ENCODE measurements at places on chromosomes 16 and 17.

DNA sequence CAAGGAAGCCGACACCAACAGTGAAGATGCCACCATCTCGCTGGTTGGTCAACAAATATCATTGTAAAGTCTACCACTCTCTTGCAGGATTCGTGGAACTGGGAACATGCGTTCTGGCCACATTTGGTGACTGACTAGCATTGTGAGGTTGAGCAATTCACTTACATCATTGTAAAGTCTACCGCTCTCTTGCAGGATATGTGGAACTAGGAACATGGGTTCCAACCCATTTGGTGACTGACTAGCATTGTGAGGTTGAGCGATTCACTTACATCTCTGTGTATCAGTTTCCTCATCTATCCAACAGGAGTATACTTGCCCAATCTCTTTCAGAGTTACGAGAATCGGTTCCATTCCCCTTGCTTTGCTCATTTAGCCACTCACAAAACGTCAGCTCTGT, 42.6 kb upstream of the RPH3AL start:
- no peak for DNase-seq

DNA sequence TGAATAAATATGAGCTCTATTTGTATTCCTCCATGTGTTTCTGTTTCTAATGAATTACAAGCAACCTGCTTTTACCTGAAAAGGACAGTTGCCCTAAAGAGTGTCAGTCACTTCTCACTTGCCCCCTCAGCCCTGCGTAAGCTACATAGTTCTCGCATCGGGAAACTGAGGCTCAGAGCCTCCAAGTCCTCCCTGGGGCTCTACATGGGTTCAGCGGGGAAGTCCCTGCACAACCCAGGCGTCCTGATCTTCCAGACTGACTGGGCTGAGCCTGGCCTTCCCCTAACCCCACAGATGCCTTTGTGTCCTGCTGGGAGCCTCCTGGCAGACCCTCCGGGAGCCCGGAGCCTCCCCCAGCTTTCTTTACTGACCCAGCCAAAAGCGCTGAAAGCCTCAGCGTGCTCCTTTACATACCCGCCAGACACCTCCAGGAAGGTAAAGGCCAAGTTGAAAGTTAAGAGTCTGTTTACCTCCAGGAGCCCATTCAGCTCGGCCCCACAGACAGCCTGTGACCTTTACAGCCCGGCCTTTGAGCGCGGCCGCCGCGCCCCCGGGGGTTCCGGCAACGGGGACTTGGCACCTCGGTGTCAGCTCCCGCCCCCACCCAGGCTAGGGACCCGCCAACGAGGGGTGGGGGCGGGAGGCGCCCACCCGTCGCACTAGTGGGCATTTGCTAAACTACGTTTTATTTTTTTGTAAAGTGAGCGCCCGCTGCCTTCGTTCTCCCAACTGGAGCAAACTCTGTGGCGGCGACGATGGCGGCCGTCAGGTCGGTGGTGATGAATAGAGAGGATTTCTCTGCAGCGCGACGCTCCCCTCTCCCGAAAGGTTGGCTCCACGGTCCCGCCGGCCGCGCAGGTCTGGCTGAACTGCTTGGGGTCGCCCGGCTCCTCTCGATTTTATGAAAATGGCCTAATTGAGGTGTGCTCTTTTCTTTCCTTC, 4.4 kb upstream of the HOXB13 start:
- no peak for DNase-seq

GRCh38 chr17:48382989-48383388, 47.0 kb downstream of the SKAP1 start:
- no peak for DNase-seq

DNA sequence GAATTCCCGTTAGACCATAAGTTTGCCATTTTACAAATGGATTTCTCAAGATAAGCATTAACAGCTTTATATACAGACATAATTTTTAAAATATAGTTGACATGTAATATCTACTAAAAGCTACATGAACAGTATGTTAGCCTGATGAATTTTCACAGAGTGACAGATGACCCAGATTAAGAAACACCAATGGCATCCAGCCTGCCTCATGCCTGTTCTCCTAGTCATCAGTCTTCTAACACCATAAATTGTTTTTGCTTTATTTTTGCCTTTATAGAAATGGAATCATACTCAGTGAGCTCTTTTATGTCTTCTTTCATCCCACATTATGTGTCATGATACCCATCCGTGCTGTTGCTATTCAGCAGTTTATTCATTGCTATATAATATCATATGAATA, 80.0 kb downstream of the ATF7IP2 start:
- DNase-seq = no peak

GRCh38 chr16:81879625-81880024, 100.5 kb downstream of the PLCG2 start:
- no peak for DNase-seq

- DNase-seq = no peak
These were observed 19.4 kb downstream of the MYH10 start for GRCh38 chr17:8611137-8611536.

- no peak for DNase-seq
These were observed 3.4 kb downstream of the FAM222B start for GRCh38 chr17:28839221-28839620.

DNA sequence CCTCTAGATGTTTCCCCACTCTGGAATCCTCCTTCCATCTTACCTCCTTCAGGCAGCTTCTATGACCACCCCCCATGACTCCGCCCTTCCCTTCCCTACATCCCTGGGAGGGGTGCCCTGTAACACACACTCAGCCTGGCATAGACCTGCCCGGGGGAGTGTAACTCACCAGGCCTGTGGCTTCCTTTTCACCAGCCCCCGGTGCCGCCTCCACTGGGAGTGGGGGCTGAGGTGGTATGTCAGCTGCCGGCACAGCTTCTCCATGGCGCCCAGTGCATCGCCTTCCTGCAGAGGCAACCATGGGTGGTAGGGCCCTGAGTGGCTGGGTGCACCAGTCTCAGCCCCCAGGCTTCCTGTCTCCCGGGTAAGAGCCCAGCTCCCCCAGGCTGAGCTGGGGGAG, 32.3 kb downstream of the TRPV2 start:
- no peak for DNase-seq

- DNase-seq = no peak
These were observed 147.0 kb downstream of the MAP2K6 start for GRCh38 chr17:69561462-69561861.

- DNase-seq = no peak
These were observed 26.0 kb downstream of the ZDHHC7 start for GRCh38 chr16:84985079-84986065.

- DNase-seq = no peak
These were observed 7.9 kb upstream of the NAGPA start for GRCh38 chr16:5041600-5042133.

- DNase-seq = no peak
These were observed 70.8 kb downstream of the MAP2K6 start for GRCh38 chr17:69485251-69485661.

DNA sequence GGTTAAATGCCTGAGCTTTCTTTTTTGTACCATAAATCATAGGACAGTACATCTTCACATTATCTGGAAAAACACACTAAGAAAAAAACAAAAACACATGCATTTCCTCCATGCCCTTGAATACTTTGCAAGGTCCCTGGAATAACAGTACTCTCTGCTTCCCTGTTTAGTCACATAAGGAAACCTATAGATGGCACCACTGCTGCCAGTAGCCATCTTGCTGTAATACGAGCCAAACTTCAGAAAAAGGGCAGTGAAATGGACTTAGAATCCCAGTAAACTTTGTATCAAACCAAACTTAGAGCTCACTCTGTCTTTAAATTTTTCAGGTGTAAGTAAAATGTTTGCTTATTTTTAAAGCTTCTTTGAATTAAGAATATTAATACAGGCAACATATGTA, 435.5 kb downstream of the KCNJ2 start:
- no peak for DNase-seq

GRCh38 chr17:50426814-50427787, 1.1 kb downstream of the ACSF2 start:
- DNase-seq = no peak

DNA sequence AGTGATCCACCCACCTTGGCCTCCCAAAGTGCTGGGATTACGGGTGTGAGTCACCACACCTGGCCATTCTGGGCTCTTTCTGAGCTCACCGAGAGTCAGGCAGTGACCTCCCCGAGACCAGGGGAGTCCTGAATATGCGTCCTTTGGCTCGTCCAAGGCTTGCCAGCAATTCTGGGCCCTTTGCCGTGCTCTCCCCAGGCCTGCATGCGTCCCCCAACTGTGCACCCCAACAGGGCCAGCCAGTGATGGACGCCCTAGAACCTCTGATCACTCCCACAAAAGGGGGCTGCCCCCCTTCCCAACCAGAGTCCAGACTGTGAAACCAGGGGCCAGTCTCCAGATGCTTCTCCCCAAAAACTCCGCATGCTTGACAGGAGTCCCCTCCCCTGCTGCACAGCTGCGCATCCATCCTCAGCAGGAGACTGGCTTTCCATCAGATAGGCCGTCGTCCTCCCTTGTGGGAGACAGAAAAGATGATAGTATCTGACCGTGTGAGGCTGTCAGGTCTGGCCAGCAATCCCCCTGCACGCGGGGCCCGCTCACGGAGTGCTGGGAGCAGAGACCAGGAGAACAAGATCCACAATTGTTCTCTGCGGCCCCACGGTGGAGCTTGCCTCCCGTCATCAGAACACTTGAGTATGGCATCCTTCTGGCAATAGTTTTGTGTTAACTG, 15.5 kb downstream of the HS3ST6 start:
- no peak for DNase-seq

DNA sequence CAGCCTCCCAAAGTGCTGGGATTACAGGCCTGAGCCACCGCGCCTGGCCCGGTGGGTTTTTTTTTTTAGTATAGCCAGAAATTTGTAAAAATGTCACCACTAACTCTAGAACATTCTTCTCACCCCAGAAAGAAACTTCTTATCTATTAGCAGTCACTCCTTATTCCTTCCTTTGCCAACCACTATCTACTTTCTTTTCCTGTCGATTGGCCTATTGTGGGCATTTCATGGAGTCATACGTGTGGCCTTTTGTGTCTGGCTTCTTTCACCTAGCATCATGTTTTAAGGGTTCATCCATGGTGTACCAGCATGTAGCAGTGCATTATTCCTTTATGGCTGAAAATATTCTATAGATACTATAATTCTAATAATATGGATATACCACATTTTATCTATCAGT, 3.6 kb downstream of the CYB5D2 start:
- no peak for DNase-seq

- no peak for DNase-seq
These were observed 64.5 kb upstream of the SEC14L1 start for GRCh38 chr17:77076124-77076830.

DNA sequence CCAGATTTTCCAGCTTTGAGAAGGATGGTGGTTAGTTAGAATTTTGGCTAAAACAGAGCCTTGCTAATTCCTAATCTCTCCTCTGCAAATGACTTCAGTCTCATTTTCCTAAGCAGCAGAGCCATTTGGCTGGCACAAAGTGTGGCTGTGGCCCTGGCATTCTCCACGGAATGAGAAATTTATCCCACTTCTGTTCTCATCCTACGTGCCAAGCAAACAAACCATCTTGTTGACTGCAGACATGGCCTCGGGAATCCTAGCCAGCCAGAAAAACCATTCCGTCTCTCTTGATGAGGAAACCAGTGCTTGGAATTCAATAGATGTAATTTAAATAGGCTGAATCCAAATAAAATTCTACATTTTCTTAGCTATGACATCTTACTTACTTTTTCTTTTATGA, 34.1 kb upstream of the ELAC2 start:
- DNase-seq = no peak

DNA sequence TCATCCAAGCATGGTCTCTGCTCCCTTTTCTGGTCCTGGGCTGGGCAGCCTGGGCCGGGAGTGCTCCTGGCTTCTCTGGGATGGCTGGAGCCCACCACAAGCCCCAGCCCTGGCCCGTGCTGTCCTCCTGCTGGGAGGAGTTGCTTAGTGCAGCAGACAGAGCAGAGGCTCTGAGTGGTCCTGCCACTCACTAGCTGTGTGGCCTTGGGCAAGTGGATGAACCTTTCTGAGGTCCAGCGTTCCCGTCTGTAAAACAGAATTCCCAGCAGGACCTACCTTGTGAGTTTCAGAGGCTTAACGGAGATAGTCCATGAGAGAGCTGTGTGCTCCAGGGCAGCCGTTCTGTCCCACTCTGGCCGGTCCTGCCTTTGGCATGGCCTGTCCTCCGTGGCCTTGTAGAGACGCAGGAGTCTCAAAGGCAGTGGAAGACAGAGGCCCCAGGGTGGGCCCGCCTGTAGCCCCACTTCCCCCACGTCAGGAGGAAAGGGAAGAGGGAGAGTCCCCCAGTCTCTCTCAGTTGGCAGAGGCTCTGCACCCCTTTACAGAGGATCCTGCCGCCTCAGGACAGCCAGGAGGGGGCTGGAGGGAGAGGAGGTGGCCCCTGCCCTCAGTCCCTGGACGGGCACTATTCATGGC, 7.8 kb downstream of the MYO15B start:
- no peak for DNase-seq

DNA sequence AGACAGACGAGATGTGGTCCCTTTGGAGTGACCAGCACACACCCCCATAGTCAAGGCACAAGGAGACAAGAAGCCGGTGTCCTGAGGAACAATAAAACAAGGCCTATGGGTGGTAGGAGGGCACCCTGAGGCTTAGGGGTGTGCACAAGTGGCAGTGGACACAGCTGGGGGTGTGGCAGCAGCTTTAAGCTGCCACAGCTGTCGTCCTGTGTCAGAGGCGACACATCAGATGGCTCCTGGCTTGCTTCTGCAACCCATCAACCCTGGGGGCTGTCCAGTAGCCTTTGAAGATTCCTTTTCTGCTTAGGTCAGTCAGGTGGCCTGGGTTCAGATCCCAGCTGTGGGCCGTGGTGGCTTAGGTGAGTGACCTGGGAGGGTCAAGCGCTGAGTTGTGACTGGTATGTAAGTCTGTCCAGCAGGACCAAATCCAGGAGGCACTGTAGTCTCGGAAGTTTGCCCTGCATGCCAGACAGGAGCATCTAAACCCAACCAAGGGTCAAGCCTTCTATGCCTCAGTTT, 15.8 kb downstream of the DRC3 start:
- no peak for DNase-seq

- DNase-seq = no peak
These were observed 16.9 kb downstream of the RAB40C start for GRCh38 chr16:606656-607307.

- no peak for DNase-seq
These were observed 36.7 kb downstream of the ARSG start for GRCh38 chr17:68327823-68328557.

- no peak for DNase-seq
These were observed 3.1 kb upstream of the ADCY7 start for GRCh38 chr16:50263060-50263909.

- DNase-seq = no peak
These were observed 89.9 kb upstream of the CIBAR2 start for GRCh38 chr16:85202051-85202601.

Measured in SK-N-MC (cell line).